Activated naive CD4-positive, alpha-beta T cell (primary cell): ENCODE measurements at places on chromosomes 3 and 15.
A peak's percentile ranks its signal among the peaks of the same experiment; 100 is the strongest.

DNA sequence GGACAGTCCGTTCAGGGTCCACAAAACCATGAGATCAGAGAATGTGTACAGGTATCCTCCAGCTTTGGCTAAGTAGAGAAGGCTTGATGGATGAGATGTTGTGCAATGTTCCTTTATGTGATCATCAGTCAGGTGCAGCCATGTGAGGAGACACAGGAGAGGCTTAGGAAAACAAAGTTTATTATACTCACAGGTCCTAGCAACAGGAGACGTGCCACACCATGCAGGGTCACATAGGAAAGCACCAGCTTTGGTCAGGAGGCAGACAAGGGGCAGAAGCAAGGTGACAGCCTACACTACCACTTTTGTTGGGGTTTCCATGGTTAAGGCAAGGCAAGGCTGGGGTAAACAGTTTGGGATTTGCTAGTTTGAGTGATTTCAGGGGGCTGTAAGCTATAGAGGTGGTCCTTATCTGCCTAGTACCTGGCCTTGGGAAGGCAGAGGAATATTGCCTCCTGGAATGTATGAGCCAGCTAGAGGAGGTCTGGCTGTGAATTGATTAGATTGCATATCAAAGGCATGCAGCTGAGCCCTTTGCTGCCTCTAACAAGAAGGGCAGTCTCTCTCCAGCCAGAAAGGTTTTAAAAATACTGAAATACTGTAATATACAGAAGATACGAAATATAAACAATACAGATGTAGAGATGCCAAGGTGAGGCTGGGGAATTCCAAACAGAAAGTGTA is 248.6 kb downstream of the RYR3 start:
- no peak for DNase-seq

- DNase-seq, result no peak
Observed at GRCh38 chr3:71916747-71917369, 131.9 kb upstream of the PROK2 start.

GRCh38 chr3:56799251-56799882 is 2.4 kb downstream of the ARHGEF3 start:
- DNase-seq, result no peak

DNA sequence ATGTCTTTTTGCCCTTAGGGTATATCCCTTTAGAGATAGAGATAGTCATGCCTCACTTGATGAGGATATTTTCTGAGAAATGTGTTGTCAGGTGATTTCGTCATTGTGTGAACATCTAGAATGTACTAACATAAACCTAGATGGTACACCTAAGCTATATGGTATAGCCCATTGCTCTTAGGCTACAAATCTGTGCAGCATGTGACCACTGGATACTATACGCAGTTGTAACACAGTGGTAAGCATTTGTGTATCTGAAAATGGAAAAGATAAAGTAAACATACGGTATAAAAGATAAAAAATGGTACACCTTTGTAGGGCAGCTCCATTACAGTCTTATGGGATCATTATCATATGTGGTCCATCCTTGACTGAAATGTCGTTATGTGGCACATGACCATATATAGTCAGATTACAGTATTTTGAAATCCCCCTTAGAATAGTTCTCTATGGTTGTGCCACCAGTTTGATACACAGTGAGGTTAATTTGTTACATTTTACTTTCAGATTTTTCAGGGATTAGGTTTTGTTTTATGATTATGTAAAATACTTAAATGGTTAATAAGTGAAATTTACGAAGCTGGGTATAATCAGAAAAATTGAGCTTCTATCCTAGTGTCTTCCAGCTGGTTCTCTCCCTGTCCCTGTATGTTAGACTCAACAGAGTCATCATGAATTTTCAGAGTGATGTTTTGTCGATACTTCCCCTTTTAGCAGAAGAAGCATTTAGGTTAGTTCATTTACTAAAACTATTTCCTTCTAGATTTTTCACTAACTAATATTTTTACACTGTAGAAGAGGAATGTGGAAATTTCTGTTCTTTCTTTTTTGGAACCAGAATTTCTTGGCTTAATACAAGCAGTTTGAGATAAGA is 12.8 kb downstream of the SETD5 start:
- DNase-seq, result no peak

DNA sequence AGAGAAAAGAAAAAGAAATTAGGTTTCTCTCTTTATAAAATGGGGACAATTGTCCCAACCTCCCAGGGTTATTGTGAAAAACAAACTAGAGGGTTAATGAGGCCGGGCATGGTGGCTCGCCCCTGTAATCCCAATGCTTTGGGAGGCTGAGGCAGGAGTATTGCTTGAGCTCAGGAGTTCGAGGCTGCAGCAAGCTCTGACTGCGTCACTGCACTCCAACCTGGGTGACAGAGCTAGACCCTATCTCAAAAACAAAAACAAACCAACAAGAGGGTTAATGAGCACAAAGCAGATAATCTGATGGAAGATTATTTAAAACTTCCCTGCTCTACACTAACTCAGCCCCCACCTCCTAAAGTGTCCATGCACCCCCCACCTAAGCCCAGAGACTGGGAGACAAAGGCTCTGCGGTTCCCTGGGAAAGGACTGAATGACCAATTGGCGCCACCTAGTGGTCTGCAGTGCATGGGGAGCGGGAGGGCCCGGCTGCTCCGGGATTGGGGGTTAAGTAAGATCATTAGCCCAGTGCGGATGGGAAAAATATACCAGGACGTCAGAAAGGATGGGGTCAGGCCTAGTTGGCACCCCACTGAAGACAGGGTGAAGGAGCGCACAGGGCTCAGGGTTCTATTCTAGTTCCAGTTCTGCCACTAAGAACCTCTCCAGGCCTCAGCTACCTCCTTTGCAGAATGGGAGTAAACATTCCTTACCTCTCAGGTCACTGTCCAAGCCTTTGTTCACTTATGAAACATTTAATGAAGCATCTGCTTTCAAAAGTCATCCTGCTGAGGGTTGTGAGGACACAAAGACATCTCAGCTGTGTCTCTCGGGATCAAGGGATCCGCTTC is 15.6 kb downstream of the PIF1 start:
- peak; percentile 24 for DNase-seq

DNA sequence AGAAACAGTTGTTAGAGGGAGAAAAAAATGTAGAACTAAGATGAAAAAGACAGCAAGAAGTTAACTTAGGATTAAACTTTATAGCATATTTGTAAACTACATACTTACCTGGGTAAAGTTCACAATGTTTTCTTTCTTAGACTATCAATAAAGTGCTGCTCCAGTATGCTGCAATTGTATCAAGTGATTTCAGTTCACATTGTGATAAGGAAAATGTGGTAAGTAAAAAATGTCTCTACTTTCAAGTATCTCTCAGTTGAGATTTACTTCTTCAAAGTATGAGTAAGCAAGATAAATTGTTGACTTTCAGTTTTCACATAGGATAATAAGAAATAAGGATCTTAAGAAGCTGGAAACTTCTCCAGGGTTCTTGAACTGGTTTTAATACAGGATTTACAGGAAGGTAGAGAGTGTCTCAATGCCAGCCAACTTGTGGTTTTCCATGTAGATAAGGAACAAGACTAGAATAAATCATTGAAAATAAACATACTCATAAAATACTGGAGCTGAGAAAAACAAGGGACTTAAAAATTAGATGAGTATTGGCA is 528.8 kb downstream of the UNC13C start:
- no peak for DNase-seq

- DNase-seq, result no peak
Observed at GRCh38 chr3:14285548-14285925, 106.9 kb downstream of the LSM3 start.

GRCh38 chr3:78822726-78823125 is 945.1 kb downstream of the ROBO1 start:
- DNase-seq, result no peak
